ENCODE measurements at places on chromosomes 2 and 18.
A peak's percentile ranks its signal among the peaks of the same experiment; 100 is the strongest.

DNA sequence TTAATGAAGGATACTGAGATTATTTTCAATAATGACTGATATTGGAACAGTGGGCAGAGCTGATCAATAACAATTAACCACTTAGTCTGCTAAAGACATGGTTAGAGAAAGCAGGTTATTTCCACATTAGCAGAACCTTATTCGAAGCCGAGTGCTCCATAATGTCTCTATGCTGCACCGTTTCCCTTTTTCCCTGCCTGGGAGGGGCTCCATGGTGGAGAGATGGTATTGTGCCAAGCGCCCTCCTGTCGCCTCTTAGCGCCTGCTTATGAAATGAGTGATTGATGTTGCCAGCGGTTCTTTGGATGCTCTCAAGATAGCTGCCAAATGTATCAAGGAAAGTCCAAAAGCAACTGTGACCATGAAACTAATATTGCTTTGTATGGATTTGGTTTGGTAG lies 34.6 kb upstream of the INSIG2 start:
- DNase-seq: no peak

GRCh38 chr2:148577845-148578492 lies 66.6 kb upstream of the EPC2 start:
- DNase-seq: no peak

- no peak for DNase-seq
Observed at GRCh38 chr2:65450810-65451209, 18.4 kb upstream of the SPRED2 start.

- peak; percentile 34 for DNase-seq
Observed at GRCh38 chr2:37181726-37182684, 6.5 kb downstream of the SULT6B1 start.

- DNase-seq: no peak
Observed at GRCh38 chr2:693606-694005, 16.4 kb upstream of the TMEM18 start.

GRCh38 chr2:190094316-190094871 lies 31.9 kb upstream of the MSTN start:
- no peak for DNase-seq

DNA sequence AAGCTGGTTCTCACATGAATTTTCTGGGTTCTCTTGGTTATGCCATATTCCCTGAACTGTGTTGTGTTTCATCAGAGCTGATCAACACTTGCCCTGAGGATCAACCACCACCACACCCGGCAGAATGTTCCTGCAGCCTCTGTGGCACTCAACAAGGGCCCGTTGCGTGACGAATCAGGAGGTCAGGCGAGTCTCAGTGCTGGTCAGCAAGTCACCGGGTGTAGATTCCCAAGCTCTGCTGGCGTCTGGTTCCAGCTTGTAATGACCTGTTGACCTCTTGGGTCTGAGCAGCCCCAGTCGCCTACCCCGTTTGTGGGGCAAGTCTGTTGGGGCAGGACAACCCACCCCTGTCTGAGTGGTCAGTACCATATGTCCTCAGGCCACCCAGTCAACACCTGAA lies 46.0 kb downstream of the ADCY3 start:
- no peak for DNase-seq

DNA sequence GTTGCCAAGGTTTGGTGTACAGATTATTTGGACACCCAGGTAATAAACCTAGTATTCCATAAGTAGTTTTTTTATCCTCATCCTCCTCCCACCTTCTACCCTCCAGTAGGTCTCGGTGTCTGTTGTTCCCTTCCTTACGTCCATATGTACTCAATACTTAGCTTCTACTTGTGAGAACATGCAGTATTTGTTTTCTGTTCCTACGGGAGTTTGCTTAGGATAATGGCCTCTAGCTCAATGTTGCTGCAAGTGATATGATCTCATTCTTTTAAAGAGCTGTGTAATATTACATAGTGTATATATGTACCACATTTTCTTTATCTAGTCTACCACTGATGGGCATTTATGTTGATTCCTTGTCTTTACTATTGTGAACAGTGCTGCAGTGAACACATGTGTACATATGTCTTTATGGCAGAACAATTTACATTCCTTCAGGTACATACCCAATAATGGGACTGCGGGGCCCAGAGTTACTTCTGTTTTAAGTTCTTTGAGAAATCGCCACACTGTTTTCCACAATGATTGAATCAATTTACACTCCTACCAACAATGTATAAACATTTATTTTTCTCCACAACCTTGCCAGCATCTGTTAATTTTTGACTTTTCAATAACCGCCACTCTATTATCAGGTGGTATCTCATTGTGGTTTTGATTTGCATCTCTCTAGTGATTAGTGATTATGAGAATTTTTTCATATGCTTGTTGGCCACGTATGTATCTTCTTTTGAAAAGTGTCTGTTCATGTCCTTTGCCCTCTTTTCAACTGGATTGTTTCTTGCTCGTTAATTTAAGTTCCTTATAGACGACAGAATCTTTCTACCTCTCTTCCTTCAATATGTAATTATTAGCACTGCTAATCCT lies 88.0 kb downstream of the MEMO1 start:
- DNase-seq: no peak

GRCh38 chr18:1665079-1665478 lies 760.4 kb downstream of the ADCYAP1 start:
- DNase-seq: no peak

GRCh38 chr18:33833842-33834241 lies 255.8 kb downstream of the ASXL3 start:
- no peak for DNase-seq

- no peak for DNase-seq
Observed at GRCh38 chr2:72533765-72534164, 292.1 kb downstream of the EXOC6B start.

GRCh38 chr18:45626330-45627203 lies 11.3 kb downstream of the SLC14A2 start:
- DNase-seq: peak; percentile 54
